ENCODE measurements at places on chromosomes 12 and 14. TPM values are rescaled to one million over a fixed set of nuclear protein-coding genes. Genes with fewer than 3 reads are reported as not detected.

GRCh38 chr14:36618641-36619040, 36.2 kb upstream of the NKX2-8 start:
- H3K4me1 ChIP-seq = no peaks in the 10 kb centered on the region
- no peak for DNase-seq
- no peak overlapping the region for H3K27ac ChIP-seq
- H3K36me3 ChIP-seq = no peaks in the 10 kb centered on the region
- H3K27me3 ChIP-seq = no peaks in the 10 kb centered on the region
- no peak overlapping the region for H3K4me3 ChIP-seq

- no peak overlapping the region for H3K4me3 ChIP-seq
- H3K27me3 ChIP-seq = no peaks in the 10 kb centered on the region
- no peaks in the 10 kb centered on the region for H3K36me3 ChIP-seq
- no peak for DNase-seq
- no peak overlapping the region for H3K27ac ChIP-seq
- no peaks in the 10 kb centered on the region for H3K4me1 ChIP-seq
These were observed 43.5 kb downstream of the ERH start for GRCh38 chr14:69354383-69355153.

The PGF gene
- 11.7 TPM for total RNA-seq

The AGAP2 gene
- 0.40 TPM for total RNA-seq

- no peaks in the 10 kb centered on the region for H3K36me3 ChIP-seq
- H3K4me1 ChIP-seq = no peaks in the 10 kb centered on the region
These were observed 369.1 kb downstream of the PRKD1 start for GRCh38 chr14:29558516-29558915.

DNA sequence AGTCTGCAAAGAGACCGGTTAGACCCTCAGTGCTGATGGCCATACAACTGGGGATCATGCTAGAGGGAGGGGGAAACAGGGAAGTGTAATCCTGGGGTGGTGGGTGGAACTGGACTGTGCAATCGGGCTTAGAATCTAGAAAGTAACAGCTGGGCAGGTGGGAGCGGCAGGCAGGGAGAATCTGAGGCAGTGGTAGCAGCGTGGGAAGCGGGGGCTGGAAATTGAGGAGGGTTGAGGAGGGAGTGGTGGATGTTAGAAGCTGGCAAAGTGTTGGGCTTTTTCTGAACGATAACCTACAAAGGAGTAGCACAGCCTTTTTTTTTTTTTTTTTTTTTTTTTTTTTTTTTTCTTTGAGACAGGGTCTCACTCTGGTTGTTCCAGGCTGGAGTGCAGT, 3.1 kb upstream of the IGFBP6 start:
- no peak for DNase-seq
- no peak overlapping the region for H3K4me3 ChIP-seq
- H3K4me1 ChIP-seq = peaks cover 17% of the 10 kb centered on the region
- H3K27me3 ChIP-seq = no peaks in the 10 kb centered on the region

GRCh38 chr14:32607399-32607798, 278.3 kb downstream of the AKAP6 start:
- H3K27ac ChIP-seq = no peak overlapping the region
- H3K27me3 ChIP-seq = no peaks in the 10 kb centered on the region
- H3K4me3 ChIP-seq = no peak overlapping the region
- no peaks in the 10 kb centered on the region for H3K36me3 ChIP-seq
- no peak for DNase-seq
- peaks cover 9% of the 10 kb centered on the region for H3K4me1 ChIP-seq

GRCh38 chr12:46702581-46703344, 123.0 kb downstream of the SLC38A4 start:
- H3K36me3 ChIP-seq = no peaks in the 10 kb centered on the region
- no peak overlapping the region for H3K4me3 ChIP-seq
- H3K4me1 ChIP-seq = no peaks in the 10 kb centered on the region
- no peak overlapping the region for H3K27ac ChIP-seq

DNA sequence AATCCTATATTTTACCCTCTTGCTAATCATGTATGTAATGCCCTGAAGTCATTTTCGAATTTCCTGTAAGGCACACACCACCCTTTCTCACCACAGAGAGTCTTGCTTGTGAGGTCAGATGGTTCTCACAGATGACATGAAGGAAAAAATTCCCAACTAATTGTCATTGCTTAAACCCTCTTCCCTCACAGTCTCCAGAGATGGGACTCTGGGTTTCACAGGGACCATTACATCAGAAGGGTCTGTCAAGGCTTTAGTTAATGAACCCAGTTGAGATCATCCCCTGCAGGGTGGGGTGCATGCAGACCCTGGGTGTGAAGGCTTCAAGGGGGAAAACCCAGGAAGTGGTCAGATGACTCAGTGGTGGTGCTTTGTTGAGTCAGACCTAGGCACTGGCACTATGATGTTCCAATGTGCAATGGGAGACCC, 229.6 kb downstream of the BCAT1 start:
- no peaks in the 10 kb centered on the region for H3K4me1 ChIP-seq
- H3K4me3 ChIP-seq = no peak overlapping the region
- H3K27me3 ChIP-seq = peaks cover 16% of the 10 kb centered on the region
- no peaks in the 10 kb centered on the region for H3K36me3 ChIP-seq

DNA sequence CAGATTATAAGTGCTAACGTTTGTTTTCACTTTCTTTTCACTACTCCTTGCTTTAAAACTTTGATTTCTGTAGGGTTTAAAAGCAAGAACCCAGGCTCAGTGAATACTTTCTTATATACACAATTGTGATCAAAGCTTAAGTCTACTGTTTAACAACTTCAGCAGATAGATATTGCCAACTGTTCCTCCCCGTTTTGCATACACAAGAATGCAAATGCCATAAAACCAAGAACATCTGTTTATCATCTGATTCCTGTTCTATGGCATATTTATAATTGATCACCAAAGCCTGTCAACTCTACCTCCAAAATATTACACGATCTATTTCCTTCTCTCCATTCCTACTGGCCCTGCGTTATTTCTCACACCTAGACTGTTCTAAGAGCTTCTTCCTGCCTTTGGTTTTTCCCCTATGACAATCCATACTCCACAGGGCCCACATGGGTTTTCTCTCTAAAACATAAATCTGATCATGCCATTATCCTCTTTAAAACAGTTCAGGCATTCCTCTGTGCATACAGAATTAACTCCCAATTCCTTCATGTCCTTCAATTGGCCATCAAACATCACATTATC, 15.9 kb downstream of the MED13L start:
- no peak overlapping the region for H3K4me3 ChIP-seq
- H3K4me1 ChIP-seq = peaks cover 20% of the 10 kb centered on the region
- no peak for DNase-seq
- no peak overlapping the region for H3K27ac ChIP-seq

DNA sequence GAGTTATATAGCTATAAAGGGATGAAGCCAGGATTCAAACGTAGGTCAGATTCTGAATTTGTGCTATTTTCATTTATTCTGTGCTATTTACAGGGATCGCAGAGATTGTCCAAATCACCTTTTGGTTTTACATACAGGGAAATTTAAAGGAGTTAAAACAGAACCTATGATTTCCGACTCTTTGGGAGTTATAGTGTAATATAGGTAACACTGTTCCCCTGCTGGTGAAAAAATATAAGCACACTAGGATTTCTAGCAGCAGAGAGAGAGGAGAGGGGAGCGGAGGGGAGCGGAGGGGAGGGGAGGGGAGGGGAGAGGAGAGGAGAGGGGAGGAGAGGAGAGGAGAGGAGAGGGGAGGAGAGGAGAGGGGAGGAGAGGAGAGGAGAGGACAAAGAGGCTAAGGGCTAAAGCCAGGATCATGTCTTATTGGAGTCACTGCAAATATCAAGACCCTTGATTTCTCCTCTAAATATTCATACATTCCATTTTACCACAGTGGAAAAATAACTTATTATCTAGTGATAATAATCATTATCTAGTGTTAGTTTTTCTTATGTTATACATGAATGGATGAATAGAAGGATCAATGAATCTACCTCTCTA, 46.2 kb upstream of the KCNH5 start:
- no peaks in the 10 kb centered on the region for H3K36me3 ChIP-seq
- H3K4me1 ChIP-seq = no peaks in the 10 kb centered on the region
- H3K4me3 ChIP-seq = no peak overlapping the region
- H3K27ac ChIP-seq = no peak overlapping the region
- DNase-seq = no peak
- H3K27me3 ChIP-seq = no peaks in the 10 kb centered on the region

The LDHB gene
- total RNA-seq = 994 TPM

DNA sequence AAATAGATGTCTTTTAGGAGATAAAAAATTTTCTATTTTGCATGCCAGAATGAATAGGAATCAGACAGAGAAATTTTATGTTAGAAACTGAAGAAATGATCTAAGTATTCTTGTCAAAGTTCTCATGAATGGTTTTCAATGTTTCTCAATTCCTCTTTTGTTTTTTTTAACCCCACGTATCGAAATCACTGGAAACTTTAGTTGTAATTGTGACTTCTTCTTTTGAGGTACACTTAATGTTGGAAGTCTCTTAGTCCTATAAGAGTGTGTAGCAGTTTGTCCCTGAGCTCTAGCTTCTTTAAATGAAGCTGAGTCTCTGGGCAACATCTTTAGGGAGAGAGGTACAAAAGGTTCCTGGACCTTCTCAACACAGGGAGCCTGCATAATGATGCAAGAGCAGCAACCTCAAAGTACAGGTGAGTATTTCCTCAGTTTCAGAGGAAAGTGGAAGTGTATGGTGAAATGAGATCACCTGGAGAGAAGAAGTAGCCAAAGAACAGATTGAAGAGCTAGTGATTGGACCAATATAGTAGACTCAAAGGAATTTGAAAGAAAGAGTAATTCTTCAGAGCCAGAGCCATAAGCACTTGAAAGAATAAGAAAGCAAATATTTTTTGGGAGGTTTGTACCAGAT, at the start of gene CLEC6A:
Gene CLEC6A, plus strand, starts transcription at position 236 of the 634 bp plus-strand sequence. Its CDS starts 150 bp downstream, at position 386.
- no peaks in the 10 kb centered on the region for H3K4me1 ChIP-seq
- no peak within 1 kb of the TSS for H3K4me3 ChIP-seq
- no peaks in the 10 kb centered on the region for H3K36me3 ChIP-seq
- DNase-seq = no peak
- H3K27me3 ChIP-seq = peaks cover 14% of the 10 kb centered on the region

DNA sequence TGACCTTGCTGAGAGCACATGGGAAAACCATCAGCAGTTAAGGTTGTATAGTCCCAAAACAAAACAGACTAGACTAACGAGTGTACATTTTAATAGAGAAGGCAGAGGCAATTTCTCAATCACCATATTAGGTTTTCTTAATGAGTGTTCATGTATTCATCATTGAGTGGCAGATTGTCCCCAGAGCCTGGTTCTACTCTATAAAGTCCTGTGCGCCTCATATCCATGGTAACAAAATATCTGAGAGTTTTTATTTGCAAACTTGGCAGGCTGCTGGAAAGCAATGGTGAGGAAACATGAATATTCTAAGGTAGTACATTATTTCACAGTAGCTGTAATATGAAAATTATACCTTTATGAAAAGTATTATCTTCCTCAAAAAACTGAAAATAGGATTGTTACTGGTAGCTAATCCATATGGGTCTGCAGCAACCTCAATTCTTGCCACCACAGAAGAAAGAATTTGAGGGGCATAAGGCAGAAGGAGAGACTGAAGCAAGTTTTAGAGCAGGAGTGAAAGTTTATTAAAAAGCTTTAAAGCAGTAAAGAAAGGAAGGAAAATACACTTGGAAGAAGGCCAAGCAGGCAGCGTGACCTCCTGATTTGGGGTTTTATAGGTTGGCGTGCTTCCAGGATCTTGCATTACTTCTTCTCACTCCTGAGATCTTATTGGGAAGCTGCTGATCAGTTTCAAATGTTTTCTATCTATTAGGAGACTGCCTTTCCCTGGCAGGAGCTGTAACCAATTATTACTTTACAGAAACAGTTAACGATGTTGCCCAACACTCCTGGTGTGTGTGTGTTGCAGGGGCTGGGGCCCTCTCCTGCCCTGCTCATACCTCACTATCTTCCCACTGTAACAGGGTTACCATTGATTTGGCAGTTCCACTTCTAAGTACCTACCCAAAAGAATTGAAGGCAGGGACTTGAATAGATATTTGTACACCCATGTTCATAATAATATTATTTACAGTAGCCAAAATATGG, 154.0 kb upstream of the NUDT4 start:
- H3K36me3 ChIP-seq = no peaks in the 10 kb centered on the region
- H3K27me3 ChIP-seq = no peaks in the 10 kb centered on the region
- H3K4me1 ChIP-seq = peaks cover 13% of the 10 kb centered on the region
- H3K4me3 ChIP-seq = no peak overlapping the region
- no peak overlapping the region for H3K27ac ChIP-seq

The TMEM233 gene
- not detected for total RNA-seq

DNA sequence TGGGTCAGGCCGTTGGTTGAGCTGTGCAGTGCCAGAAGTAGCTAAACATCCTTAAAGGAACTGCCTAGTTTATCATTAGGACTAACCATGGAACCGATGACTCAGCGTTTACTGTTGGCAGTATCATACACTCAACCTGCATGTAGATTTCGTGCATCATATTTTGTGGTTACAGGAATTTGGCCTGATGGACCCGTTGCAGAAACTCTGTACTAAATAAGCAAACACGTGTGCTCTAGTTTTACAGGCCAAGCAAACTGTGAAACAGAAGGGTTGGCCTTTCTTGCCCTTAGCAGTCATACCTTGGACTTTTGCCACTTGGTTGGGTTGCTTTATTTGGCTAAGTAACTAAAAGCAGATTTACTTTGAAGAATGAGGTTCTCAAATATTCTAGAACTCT, 35.6 kb downstream of the DGLUCY start:
- no peaks in the 10 kb centered on the region for H3K27me3 ChIP-seq
- no peak overlapping the region for H3K4me3 ChIP-seq
- no peaks in the 10 kb centered on the region for H3K36me3 ChIP-seq
- H3K27ac ChIP-seq = no peak overlapping the region

- no peaks in the 10 kb centered on the region for H3K36me3 ChIP-seq
- H3K27ac ChIP-seq = no peak overlapping the region
- peaks cover 11% of the 10 kb centered on the region for H3K4me1 ChIP-seq
- no peak overlapping the region for H3K4me3 ChIP-seq
- no peaks in the 10 kb centered on the region for H3K27me3 ChIP-seq
These were observed 242.5 kb upstream of the ARHGAP5 start for GRCh38 chr14:31834616-31835015.

GRCh38 chr14:93925374-93925895, 1.7 kb upstream of the FAM181A start:
- peaks cover 19% of the 10 kb centered on the region for H3K27me3 ChIP-seq
- no peak overlapping the region for H3K4me3 ChIP-seq
- no peak overlapping the region for H3K27ac ChIP-seq
- no peaks in the 10 kb centered on the region for H3K4me1 ChIP-seq

DNA sequence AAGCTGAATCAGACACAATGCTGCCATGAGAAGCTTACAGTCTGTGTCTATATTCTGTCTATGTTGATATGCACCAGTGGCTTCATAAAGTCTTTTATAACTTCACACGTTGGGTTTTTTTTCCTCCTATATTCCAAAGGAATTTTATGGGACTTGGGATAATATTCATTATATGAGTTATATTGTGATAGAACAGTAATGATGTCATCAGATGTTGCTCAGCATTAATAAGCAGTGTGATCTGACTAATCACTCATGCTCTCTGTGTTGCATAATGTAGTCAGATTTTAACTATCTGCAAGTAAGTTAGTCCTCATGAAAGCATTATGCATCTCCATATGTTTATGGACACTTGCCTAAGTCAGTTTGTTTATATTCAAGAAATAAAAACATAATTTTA, 159.6 kb downstream of the PLCZ1 start:
- no peak overlapping the region for H3K4me3 ChIP-seq
- no peaks in the 10 kb centered on the region for H3K4me1 ChIP-seq
- no peak for DNase-seq
- H3K36me3 ChIP-seq = no peaks in the 10 kb centered on the region

The OR4K2 gene
- not detected for total RNA-seq

The CHD8 gene
- total RNA-seq = 57.3 TPM

The TMCC3 gene
- total RNA-seq = 19.9 TPM

Data from PC-9 (cell line).